Stimulated activated CD8-positive, alpha-beta memory T cell treated with anti-CD3 and anti-CD28 coated beads, Interleukin-7, amount 100 ng/mL, for 24 hours (primary cell): ENCODE measurements at places on chromosomes 3 and 15.
A peak's percentile ranks its signal among the peaks of the same experiment; 100 is the strongest.

GRCh38 chr3:49415931-49416601 is 3.8 kb downstream of the TCTA start:
- peak; percentile 35 for DNase-seq

DNA sequence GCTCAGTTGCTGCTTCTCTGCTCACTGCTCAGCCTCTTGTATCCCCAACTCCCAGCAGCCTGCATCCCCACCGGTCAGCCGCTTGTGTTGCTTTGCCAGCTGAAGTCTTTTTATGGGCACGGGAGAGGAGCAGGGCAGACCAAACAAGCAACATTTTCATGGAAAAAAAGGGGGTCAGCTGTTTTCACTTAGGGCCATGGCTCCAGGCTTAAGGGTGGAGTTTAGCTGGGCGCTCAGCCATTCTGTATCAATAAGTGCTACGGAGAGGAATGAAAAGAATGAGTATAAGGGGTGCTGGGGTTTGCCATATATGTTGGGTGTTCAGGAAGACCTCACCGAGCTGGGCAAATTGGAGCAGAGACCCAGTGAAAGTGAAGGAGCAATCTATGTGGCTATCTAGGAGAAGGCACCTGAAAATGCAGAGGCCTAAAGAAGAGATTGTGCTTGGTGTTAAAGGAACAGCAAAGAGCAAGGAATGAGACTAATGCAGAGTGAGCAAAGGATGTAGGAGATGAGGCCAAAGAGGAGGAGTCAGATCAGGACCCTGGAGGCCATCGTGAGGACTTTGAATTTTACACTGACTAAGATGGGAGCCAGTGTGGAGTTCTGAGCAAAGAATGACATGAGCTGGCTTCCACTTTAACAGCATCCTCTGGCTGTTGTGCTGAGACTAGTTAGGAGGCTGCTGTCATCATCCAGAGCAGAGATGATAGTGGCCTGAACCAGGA is 16.6 kb upstream of the IREB2 start:
- no peak for DNase-seq

DNA sequence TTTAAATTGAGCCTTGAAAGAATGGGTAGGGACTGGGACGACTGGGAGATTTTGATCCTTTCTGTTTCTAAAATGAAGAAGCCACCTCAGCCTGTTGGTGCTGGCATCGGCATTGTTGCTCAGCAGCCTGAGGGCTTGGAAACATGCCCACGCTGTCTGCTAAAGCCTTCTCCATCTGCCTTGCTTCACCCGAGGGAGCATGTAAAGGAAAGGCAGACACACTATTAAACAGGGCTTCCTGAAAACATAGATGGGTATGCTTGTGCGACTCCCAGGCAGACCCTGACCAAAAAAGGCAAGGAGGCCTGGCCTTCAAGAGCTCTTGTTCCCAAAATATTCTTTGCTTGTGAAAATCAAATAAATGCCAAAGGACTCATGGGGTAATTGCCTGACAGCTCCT is 84.2 kb upstream of the SLC4A7 start:
- DNase-seq: no peak

DNA sequence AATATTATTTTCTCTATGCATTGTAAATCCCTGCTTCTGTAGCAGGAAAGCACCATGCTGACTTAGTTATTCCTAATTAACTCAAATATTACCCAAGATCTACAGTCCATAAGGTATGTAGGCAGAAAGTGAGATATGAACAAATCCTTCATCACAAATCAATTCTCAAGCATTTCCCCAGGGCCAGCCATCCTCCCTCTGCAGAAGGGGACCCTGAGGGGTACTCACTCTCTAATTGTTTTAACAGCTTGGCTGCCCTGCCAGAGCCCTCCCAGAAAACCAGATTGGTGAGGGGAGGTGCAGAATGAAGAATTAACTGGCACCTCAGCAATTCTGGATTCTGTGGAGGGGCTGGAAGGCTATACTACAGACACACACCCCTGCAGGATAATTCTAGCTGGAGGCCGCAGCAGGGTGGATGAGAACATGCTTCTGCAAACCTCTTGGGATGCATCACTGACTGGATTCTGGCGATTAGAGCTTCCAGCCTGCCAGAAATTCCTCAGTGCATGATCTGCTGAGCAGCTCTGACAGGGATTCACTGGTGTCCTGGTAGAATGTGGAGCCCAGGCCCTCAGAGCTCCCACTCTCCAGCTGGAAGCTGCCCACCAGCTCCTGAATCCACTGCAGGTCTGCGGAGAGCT is 88.6 kb upstream of the HERC1 start:
- DNase-seq: no peak

DNA sequence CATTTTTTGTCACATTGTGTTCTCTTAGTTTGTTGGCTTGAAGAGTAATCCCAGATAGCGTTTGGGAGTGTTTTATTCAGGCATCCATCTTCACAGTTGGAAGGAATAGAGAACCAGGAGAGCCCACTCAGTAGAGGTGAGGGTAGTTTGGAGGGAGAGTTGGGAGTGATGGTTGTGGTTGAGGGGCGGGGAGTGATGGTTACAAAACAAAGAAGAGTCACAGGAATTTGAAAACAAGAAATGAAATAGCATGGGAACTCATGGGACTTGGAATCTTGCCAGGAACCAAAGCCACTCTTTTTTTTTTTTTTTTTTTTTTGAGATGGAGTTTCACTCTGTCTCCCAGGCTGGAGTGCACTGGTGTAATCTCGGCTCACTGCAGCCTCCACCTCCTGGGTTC is 36.3 kb downstream of the DUT start:
- no peak for DNase-seq

DNA sequence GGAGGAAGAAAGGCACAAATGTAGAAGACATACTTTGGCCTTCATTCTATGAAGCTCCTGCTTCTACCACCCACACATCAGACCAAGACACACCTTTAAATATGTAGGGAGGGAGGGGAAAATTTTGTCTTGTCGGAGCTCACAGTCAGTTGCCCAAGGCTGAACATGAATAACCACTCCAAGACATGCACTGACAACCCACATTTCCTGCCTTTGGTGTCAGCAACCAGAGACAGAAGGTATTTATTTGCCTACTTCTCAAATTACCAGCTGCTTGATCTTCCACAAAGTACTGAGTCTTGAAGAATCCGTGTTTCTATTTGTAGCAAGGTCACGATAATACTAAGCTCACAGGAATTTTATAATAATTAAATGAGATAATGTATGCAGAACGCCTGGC is 169.7 kb downstream of the KCNMB2 start:
- DNase-seq: no peak

- no peak for DNase-seq
These were observed 166.7 kb upstream of the BCL6 start for GRCh38 chr3:187912007-187912406.

DNA sequence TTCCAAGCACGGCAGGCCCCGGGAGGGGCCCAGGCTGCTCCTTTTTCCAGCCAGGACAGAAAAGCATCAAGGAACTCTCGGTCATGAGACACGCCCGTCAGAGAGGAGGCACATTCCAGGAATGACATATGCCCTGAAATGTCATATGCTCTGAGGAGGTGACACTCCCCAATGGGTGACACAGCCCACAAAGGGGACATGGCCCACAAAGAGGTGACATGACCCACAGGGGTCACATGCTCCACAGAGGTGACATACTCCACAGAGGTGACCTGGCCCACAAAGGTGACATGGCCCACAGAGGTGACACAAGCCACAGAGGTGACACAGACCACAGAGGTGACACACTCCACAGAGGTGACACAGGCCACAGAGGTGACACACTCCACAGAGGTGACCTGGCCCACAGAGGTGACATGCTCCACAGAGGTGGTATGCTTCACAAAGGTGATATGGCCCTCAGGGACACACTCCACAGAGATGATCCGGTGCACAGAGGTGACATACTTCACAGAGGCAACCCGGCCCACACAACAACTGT is 79.2 kb downstream of the ABHD5 start:
- DNase-seq: no peak

DNA sequence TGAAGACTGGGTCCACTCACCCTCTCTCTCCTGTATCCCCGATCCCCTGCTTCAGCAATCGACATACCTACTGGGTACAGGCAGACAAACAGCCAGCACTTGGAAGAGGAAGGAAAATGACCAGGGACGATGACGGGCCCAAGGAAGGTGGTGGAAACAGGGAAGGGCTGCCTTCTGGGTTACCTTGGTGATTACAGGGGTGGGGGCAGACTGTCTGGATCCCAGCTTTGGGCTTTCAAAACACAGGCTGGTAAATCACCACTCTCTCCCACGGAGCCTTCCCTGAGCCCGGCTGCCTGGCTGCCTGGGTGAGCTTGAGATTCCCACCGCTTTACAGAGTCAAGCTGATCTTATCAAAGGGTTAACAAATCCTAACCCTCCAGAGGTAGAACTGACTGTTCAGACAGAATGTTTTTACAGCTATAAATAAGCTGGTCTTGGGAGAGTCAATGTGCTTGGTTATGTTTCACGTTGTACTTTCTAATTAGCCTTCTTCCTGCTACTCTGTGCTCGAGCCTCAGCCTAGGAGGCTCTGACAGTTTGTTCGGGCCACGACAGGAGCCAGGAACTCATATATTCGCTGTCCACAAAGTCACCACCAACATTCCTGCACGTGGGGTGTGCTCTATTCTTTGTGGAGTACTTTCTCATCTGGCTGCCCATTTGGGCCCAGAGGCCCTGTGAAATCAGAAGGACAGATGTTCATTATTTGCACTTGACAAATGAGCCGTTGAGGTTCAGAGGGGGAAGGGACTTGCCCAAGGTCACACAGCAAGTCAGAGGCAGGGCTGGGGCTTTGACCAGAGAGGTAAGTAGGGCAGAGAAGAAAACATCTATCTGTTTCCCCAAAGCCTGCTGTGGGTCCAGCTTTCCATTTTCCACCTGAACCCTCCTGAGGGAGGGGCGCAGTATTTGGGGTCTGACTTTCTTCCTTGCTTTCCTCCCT is 63.5 kb downstream of the FEM1B start:
- no peak for DNase-seq

DNA sequence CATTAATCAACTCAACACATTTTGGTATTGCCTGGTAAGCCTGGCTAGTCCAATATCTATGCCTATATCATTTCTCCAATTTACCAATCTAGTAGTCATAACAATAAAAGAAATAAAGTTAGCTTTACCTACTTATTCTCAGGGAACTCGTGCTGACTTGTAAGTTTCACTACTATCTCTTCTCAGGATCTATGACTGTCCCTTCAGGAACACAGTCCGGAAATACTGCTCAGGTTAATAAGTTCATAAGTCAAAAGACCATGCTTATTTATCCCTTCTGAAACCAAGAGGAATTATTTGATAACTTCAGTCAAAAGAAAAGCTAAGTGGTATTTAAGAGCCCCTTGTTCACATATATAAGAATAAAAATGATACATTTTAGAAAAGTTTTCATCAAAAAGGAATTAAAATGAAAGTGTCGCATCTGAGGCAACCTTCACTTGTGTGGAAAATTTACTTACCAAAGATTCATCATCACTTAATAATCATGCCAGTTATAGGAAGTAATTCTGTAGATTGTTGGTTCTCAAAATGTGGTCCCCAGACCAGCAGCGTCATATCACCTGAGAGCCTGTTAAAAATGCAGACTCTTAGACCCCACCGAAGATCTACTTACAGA is 15.5 kb upstream of the THRB start:
- no peak for DNase-seq

DNA sequence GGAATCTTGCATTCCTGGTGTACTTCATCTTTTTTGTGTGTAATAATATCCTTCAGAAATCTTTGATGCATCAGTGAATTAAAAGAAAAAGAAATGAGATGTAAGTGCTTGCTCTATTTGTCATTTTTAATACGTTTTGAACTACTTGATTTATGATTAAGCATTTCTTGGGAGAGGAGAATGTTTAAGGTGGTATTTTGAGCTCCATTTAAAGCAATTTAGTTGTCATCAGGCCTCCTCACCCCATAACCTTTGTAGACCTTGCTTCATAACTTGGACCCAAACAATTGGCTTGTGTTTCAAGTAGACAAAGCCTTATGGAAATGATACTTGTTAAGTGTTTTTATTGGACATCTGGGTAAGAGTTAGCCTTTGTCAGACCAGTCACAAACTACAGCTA is 87.1 kb upstream of the VEPH1 start:
- no peak for DNase-seq

GRCh38 chr3:25151903-25152295 is 276.2 kb upstream of the RARB start:
- DNase-seq: no peak
